ENCODE measurements at places on chromosomes 5 and 9.

DNA sequence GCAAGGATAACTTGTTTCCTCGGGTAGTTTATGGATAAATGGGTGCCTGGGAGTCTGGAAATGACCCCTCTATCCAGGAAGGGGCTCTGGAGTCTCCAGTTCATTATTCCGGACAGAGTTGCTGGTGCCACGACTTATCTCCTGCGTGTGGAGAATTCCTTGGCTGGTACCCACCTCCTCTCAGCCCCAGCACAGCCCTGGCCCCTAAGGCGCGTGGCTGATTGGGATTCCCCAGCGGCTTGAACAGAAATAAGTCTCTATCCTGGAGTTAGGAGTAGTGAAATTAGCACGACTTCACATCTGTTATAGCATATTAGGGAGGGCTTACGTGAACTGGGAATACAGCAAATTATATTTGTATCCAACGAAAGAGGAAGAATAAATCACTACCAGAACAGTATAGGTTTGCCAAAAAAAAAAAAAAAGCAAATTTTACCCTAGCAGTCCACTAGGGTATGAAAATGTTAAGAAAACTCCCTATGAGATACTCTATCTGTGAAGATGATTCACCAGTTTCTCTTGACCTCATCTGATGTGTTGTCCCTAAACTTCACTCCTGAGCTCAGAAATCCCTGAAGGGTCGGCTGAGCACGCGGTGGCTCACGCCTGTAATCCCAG lies 172.5 kb upstream of the OTULINL start:
- no peak for DNase-seq

- no peak for DNase-seq
These were observed 126.3 kb downstream of the PDE4D start for GRCh38 chr5:59767211-59767605.

DNA sequence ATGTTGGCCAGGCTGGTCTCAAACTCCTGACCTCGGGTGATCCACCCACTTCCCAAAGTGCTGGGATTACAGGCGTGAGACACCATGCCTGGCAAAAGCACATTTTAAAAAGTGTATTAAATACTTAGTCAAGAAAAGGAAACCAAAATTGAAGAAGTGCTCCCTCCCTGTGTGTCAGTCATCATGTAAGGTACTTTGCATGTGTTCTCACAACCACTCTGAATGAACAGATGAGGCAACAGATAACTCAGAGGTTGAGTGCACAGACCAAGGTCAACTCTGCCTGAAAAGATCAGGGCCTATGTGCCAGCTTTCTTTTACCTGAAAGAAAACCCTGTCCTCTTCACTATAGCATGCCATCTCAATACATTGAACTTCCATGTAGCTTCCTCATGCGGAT lies 289.7 kb downstream of the MRPS30 start:
- DNase-seq: no peak

DNA sequence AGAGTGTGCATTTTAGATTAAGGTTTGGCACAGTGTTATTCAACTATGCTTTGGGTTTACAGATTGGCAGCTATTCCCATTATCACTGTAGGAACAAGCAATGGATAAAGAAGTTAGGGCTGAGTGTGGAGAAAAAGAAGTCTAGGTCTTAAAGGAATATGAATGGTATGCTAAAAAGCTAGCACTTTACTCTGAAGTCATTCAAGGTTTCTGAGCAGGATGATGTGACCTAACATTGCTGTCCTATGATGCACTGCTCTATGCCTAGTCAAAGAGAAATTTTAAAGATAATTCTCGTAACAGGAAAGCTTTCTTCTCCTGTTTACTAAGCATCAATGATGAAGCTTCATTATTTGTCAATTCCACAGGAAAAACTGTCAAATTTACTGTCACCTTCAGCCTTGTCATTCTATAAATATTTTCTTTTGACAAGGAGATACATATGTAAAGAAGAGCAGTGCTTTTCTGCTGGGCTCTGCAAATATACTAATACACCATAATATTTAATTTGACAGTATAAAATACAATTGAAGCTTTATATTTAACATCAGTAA lies 476.1 kb upstream of the PTPRD start:
- DNase-seq: no peak

- no peak for DNase-seq
These were observed 144.1 kb downstream of the ENTREP1 start for GRCh38 chr9:69469136-69469535.

GRCh38 chr5:2112173-2113025 lies 229.7 kb upstream of the IRX4 start:
- DNase-seq: no peak

GRCh38 chr9:37221489-37222106 lies 101.2 kb downstream of the ZCCHC7 start:
- DNase-seq: no peak
